GM12878 (cell line): ENCODE measurements at places on chromosomes 6 and 20. TPM values are rescaled to one million over a fixed set of nuclear protein-coding genes. Genes with fewer than 3 reads are reported as not detected.

ADGRB3 gene
- polyA plus RNA-seq, result not detected in 2 replicates

EDN3 gene
- not detected in 2 replicates for polyA plus RNA-seq

RNF217 gene
- not detected in 2 replicates for polyA plus RNA-seq

WFDC10B gene
- polyA plus RNA-seq, result not detected in 2 replicates

ZNF451 gene
- polyA plus RNA-seq, result 21.1 and 22.7 TPM in 2 replicates

EPHA7 gene
- not detected in 2 replicates for polyA plus RNA-seq

FAM162B gene
- not detected in 2 replicates for polyA plus RNA-seq

PKIB gene
- polyA plus RNA-seq, result 0.37 and 0.87 TPM in 2 replicates

CYP39A1 gene
- polyA plus RNA-seq, result not detected in 2 replicates

SEL1L2 gene
- polyA plus RNA-seq, result not detected in 2 replicates

GJE1 gene
- polyA plus RNA-seq, result not detected in 2 replicates

ZNF322 gene
- 11.8 and 12.2 TPM in 2 replicates for polyA plus RNA-seq

PROKR2 gene
- not detected in 2 replicates for polyA plus RNA-seq

DSP gene
- polyA plus RNA-seq, result 0.03 and 0.07 TPM in 2 replicates

CD109 gene
- polyA plus RNA-seq, result 1.4 and 1.6 TPM in 2 replicates

STX11 gene
- 35.3 and 37.7 TPM in 2 replicates for polyA plus RNA-seq

HIVEP1 gene
- 11.2 and 13.2 TPM in 2 replicates for polyA plus RNA-seq

RUNX2 gene
- 0.27 TPM in 1 of 2 replicates, not detected in the other for polyA plus RNA-seq

TMEM74B gene
- polyA plus RNA-seq, result not detected in 2 replicates

SLC13A3 gene
- polyA plus RNA-seq, result 0.09 TPM in 1 of 2 replicates, not detected in the other

VWA7 gene
- polyA plus RNA-seq, result 0.62 and 1.2 TPM in 2 replicates

HLA-DPB1 gene
- polyA plus RNA-seq, result 346 and 354 TPM in 2 replicates

TSBP1 gene
- polyA plus RNA-seq, result not detected in 2 replicates

FGD2 gene
- 19.7 and 25.3 TPM in 2 replicates for polyA plus RNA-seq

MTHFD1L gene
- 38.1 and 46.7 TPM in 2 replicates for polyA plus RNA-seq

TGM3 gene
- polyA plus RNA-seq, result not detected in 2 replicates

ZKSCAN8 gene
- 4.6 and 5.6 TPM in 2 replicates for polyA plus RNA-seq

MAPK13 gene
- polyA plus RNA-seq, result 46.6 and 47.0 TPM in 2 replicates

SLC44A4 gene
- polyA plus RNA-seq, result 0.16 TPM in 1 of 2 replicates, not detected in the other

CRISP2 gene
- polyA plus RNA-seq, result not detected in 2 replicates

FILIP1 gene
- polyA plus RNA-seq, result 0.20 and 0.29 TPM in 2 replicates

GABRR1 gene
- not detected in 2 replicates for polyA plus RNA-seq

RTF2 gene
- 124 and 129 TPM in 2 replicates for polyA plus RNA-seq

CYP21A2 gene
- not detected in 2 replicates for polyA plus RNA-seq

MAS1L gene
- polyA plus RNA-seq, result not detected in 2 replicates

DEFB125 gene
- not detected in 2 replicates for polyA plus RNA-seq

SRMS gene
- polyA plus RNA-seq, result not detected in 2 replicates

OXT gene
- polyA plus RNA-seq, result not detected in 2 replicates

OTOR gene
- polyA plus RNA-seq, result not detected in 2 replicates

B3GALT4 gene
- 2.4 and 3.7 TPM in 2 replicates for polyA plus RNA-seq

LRRC73 gene
- polyA plus RNA-seq, result not detected in 2 replicates

LRRN4 gene
- not detected in 2 replicates for polyA plus RNA-seq

ZNF391 gene
- polyA plus RNA-seq, result 1.1 and 1.2 TPM in 2 replicates

ULBP2 gene
- 0.16 TPM in 1 of 2 replicates, not detected in the other for polyA plus RNA-seq

KCNG1 gene
- not detected in 2 replicates for polyA plus RNA-seq
